ENCODE measurements at places on chromosomes 7 and 10. TPM values are rescaled to one million over a fixed set of nuclear protein-coding genes. Genes with fewer than 3 reads are reported as not detected.

The CCL26 gene
- total RNA-seq: not detected

The RELN gene
- 2.5 TPM for total RNA-seq

The JAZF1 gene
- 23.2 TPM for total RNA-seq

The DPP6 gene
- total RNA-seq: not detected

The SCD gene
- total RNA-seq: 13.2 TPM

Data from left ventricle myocardium superior (tissue), 1 donor.